Stimulated activated naive CD4-positive, alpha-beta T cell (primary cell): ENCODE measurements at places on chromosomes 1 and 21.

DNA sequence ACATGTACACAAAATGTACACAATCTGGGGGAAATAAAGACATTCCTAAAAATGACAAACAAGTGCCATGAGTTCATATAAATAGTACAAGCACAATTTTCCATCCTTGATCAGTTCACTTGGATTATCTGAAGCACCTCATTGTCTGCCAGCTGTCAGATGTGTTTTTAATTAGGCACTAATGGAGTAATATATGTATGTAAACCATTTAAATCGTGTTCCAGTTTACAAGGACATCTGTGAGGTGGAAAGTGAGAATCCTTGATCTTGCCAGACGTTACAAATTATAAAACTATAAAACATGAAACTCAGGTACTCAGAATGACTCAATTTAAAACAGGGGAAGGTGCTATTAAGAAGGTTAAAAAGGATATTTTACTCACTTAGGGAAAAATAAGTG, 1312.2 kb downstream of the PLA2G4A start:
- DNase-seq = no peak

DNA sequence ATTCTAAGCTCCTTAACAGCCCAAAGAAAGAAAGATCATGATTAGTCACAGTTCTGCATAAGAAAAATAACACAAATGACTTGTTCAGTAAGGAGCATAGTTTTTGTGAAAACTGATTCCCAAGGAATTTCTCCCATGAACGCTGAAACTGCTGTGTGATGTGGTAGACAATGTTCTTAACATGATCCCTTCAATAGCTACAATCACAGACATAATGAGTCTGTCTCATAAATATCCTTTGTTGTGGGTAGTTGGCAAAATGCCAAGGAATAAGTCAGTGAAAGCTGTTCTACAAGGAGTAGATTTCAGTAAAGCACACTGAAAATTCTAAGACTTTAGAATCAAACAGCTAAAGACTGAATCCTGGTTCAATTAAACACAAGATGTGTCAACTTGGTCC, 404.8 kb downstream of the HLX start:
- no peak for DNase-seq

GRCh38 chr1:6688757-6689156, 12.9 kb downstream of the DNAJC11 start:
- no peak for DNase-seq

DNA sequence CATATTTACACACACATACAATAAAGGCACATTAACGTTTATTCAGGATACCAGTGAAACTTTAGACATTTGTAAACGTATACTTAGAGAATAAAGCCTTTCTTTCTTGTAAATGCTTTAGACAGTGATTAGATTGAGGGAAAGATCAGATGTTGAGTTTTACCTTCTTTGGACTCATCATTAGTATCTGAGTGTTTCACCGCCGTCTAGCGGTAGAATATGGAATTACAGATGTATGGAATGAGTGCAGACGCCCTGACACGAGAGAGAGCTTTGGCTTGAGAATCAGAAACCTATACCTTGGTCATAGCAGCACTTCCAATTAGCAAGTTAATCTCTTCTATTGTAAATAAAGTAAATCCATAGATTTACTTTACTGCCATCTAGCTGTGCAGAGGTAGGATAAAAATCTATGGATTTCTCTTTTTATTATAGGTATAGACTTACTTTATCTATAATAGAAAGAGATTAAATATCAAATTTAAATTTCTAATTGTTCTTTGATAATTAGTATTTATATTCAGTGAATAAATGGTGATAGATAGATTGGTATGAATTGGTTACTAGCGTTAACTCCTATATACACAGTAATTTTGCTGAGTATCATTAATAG, 12.6 kb downstream of the FLG2 start:
- peak; percentile 55 for DNase-seq

DNA sequence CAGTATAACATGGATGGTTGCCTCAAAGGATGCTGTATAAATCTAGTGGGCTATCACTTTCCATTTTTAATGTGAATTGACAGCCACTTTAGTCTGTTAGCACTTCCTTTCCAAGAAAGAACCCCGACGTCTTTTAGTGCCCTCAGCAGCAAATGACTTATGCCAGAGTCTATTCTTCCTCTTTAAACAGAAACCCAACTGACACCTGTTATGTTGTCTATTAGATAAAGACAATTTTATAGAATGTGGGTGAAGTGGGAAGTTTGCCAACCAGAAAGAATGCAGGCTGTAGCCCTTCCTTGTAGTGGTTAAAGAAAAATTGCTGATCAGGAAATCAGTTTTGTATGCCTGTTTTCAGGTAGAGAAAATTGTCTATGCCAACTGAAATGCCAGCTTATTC, 344.9 kb downstream of the ZNF326 start:
- no peak for DNase-seq

DNA sequence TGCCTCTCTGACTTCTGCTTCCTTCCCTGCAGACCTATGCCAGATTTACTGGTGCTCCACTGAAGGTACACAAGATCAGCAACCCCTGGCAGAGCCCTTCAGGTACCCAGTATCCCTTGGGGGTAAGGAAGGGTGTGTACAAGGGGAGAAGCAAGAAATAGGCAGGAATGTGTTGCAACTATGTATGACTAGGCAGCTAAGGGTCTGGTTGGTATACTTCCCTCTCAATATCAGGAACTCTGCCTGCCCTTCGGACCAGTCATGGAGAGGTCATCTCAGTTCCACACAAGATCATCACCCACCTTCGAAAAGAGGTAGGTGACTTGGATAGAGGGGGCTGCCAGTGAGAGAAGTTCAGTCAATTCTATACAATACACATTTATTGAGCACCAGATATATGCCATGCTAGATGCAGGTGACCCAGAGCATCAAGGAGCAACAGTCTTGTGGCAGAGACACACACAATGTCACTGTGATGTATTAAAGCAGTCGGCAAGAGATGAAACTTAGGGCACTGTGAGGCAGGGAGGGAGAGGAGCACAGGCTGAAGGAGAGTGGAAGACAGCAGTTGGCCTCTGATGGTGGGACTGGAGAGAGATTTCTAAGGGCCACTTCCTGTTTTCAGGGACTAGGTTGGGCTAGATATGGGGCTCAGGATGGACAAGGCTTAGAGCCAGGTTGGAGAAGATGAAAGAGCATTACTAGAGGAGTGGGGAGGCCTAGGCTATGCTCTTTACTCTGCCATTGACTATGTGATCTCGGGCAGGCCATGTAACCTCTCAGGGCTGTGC, 2.0 kb downstream of the MTX1 start:
- no peak for DNase-seq

DNA sequence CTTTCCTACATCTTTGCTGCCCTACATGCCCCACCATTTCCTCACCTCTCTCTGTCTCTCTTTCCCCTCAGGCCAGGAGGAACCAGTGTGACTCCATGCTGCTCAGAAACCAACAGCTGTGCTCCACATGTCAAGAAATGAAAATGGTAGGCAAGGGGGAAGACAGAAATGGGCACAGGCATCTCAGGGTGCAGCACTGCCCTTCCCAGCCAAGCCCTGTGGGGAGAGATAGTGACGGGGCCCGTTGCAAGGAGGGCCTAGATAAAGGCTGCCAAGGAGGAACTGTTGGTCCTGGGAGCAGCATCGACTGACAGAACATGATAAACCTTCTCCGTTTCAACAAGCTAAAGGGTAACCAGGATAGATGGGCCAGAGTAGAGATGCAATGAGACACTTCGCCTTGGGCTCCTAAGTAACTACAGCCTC, 12.5 kb upstream of the PIGC start:
- DNase-seq = no peak

- DNase-seq = no peak
Measured at GRCh38 chr1:94327001-94327690, 89.8 kb upstream of the ARHGAP29 start.

GRCh38 chr1:154483941-154484803, 17.8 kb upstream of the TDRD10 start:
- no peak for DNase-seq

DNA sequence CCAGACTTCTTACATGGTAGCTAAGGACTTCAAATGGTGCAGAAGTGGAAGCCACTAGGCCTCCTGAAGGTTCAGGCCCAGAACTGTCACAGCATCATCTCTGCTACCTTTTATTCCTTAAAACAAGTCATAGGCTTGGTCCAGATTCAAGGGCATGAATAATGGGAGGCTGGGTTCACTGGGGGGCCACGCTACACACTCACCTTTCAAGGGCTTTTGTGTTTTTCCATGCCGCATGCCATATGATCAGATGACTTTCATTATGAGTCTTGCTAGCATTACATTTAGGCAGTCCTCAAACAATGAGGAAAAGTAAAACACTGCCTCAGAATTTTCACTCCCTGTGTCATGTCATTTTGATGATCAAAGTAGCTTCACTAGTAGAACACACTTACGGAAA, 83.4 kb downstream of the VPS26C start:
- DNase-seq = no peak
